ENCODE measurements at places on chromosomes 6 and 20.

DNA sequence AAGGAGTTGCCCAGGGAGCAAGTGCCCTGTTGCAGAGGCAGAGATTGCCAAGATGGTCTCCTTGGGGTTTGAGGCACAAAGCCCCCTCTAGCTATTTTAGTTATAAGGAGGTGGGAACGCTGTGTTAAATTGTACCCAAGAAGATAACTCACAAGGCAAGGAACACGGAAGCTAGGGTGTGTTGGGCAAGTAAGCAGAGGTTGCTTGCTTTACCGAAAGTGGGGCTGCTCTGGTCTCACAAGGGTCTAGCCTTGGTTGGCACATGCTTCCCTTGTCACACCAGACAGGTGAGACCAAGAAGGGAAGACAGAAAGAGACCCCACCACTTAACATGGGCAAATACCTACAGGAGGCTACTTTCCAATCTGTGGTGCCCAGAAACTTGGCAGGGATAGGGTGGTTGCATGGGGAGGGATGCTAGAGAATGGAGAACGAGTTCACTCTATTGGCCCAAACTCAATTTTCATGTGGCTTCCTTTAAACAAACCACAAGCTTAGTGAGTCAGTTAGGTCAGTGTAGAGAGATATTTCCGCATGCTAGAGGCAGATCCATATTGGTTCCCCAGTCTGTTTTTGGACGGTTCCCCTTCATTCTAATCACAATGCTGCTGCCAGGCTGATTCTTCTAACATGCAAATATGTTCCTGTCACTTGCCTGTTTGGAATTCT is 42.4 kb downstream of the PLAGL1 start:
- DNase-seq: no peak

GRCh38 chr6:164085091-164086075 is 670.9 kb downstream of the QKI start:
- DNase-seq: no peak

DNA sequence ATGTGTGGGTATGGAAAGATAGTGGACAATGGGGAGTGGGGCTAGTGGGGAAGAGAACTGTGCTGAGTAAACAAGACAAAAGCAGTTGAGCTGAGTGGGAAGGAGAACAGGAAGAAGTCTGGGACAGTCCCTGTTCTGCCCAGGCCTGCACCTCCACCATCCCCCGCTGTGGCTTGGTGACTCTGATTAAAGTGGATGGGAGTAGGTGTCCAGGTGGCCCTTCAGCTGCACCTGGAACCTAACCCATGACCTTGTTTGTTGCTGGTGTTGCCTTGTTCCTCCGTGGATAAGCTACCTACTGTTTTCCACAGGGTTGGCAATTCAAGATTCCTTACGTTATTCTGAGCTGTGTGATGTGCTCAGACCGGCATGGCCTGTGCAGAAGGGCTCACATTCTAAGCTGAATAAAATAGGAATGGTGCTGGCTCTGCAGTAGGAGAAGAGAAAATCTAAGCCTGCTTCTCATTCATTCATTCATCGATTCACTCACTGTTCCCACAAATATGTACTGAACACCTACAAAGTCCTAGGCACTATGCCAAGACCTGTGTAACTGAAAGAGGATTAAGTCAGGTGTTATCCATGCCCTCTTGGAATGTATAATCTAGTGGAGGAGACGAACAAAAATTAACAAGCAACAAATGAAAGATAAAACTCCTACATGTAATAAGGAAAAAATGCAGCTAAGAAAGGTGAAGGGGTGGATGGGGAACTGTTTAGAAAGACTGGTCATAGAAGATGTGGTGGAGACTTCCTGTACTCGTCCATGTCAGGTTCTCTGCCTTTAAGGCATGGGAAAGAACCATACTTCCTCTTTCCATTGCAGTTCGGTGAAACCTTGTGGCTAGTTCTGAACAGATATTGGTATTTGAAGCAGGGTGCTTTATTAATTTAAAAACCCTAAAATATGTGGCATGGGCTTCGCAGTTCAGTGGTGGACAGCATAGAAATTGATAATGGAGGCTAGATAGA is 10.1 kb upstream of the CALHM6 start:
- DNase-seq: no peak

DNA sequence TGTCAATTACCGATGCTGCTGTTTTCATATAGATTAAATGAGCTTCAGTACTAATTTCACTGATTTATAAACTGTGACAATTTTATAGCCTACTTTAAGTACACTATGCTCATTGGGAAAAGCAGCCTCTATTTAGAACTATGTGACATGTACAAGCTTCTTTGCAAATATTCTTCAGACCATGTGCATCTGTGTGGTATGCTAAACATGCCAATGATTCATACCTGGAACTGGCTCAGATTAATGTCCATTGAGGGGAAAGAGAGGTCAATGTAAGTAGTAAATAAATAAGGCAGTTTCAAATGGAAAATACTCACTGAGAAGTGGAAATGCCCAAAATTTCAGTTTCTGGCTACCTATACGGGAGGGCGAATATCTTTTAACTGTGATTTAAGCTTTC is 777.7 kb downstream of the C6orf118 start:
- DNase-seq: no peak

GRCh38 chr6:4372866-4373265 is 237.5 kb upstream of the ECI2 start:
- DNase-seq: no peak

DNA sequence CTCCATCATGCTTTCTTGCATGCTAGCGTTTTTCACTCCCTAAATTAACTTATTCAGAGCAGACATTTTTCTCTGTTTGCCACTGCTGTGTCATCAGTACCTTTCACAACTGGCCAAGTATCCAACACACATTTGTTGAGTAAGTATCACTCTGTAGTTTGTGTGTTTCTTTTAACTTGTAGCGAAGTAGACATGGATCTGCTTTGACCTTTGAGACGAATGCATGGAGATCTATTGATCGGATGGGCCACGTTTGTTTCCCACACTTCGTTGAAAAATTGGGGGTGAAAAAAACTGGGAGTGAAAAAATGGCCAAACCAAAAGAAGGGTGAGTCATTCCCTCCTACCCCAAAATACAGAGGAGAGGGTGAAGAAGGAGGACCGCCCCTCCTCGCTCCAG is 12.9 kb upstream of the SLC9A8 start:
- DNase-seq: no peak

DNA sequence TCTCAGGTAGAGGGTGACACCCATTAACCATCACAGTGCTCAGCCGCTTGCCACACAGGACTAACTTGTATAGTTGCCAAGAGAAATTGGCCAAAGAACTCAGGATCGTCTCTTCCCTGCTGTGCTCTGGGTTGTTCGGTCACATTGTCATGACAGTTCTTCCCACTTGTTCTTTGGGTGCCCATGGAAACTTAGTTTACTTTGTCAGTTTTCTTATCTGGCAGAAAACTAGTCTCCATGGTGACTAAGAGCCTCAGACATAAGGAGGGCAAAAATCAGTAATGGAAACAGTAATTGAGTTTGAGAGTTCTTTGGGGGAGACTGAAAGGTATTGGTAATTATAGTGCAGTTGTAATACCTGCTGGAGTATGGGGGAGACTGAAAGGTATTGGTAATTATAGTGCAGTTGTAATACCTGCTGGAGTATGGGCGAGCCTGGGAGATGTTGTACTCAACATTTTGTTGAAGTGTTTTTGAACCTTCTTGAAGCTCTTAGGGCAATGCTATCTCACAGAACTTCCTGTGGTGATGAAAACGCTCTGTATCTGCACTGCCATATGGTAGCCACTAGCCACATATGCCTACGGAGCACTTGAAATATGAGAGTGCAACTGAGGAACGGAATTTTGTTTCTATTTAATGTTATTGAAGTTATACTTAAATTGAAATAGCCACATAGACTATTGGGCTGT is 95.2 kb upstream of the HDGFL1 start:
- no peak for DNase-seq

- no peak for DNase-seq
Observed at GRCh38 chr6:1020837-1021236, 291.1 kb upstream of the FOXQ1 start.

Measured in activated CD4-positive, CD25-positive, alpha-beta regulatory T cell treated with anti-CD3 and anti-CD28 coated beads, Interleukin-2, amount 50 U/mL, for 72 hours (primary cell).